DMS53 (cell line): ENCODE measurements at places on chromosomes 12 and 14.
A peak's percentile ranks its signal among the peaks of the same experiment; 100 is the strongest.

DNA sequence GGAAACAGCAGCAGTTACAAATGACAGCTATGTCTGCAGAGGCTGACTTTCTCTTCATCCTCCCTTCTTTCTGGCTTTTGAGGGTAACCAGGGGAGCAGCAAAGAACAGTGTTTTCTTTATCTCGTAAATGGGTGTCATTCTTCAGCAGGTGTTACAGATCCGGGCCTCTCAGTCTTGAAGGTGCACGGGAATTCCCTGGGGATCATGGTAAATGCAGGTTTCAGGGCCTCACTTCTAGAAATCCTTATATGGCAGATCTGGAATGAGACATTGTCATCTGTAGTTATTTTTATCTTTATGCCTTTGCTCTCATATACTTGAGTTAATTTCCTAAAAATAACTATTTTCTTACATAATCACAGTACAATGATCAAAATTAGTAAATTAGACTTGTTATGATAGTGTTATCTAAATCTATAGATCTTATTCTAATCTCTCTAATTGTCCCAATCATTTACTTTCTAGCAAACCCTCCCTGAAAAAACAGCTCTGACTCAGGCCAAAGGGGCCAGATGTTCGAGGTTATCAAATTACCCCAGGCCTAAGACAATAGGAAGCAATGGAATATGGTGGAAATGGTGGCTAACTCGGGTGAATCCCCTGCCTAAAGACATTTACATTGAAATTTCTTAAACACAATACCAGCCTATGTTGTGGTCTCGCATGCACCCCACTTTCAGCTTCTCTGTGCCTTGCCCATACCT lies 145.0 kb downstream of the CAND1 start:
- peak; percentile 17 for DNase-seq

- no peak for DNase-seq
Observed at GRCh38 chr12:110744151-110744571, 1.5 kb upstream of the PPP1CC start.

DNA sequence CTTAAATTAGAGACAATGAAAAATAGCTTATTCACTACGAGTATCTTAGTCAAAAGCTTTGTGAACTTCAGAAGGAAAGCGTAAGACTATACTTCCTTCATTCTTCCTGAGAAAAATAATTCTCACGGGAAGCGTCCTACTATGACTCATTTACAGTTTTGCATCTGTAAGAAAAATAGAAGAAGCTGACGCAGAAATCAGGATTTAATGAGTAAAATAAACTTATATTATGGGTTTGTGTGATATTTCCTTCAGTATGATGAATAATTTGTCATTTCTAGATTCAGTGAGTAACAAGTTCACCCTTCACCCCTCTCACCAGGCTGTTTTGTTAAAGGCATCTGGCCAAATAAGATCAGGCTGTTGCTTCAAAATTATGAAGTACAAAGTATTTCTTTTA lies 17.8 kb upstream of the PDE3A start:
- no peak for DNase-seq

DNA sequence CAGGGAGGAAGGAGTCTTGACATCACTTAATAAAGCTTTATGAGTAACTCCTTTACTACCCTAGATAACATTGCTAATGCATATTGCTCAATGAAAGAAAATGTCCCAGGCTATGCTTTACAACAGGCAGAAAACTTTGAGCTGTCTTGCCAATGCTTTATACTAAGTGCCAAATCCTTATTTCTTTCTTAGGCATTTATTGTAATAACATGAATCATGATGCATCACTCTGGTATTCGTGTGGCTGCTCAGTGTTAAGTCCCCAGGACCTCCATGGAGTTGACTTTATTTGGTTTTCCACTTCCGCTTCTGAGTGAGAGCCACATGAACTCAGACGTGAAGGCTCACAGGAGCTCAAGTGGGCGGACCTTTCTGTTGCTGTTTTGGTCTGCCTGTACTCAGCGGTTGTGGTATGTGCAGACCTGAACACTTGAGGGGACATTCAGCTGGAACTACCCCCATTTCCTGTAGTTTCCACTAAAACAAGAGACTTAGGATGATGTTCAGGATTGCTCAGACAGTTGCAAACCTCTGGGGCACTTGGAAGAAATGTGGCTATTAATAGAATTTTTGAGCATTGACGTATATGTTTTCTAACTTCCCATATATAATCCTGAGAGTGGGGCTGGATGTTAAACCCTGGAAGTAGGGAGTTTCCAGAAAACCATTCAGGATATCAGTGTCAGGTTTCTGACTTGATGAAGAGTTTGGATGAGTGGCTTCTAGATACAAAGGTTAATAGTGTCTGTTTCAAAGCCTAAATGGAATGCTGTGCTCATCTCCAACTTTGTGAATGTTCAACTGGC lies 258.6 kb downstream of the MSRB3 start:
- DNase-seq, result peak; percentile 70

GRCh38 chr12:25725931-25726330 lies 172.8 kb upstream of the LMNTD1 start:
- DNase-seq, result peak; percentile 94

DNA sequence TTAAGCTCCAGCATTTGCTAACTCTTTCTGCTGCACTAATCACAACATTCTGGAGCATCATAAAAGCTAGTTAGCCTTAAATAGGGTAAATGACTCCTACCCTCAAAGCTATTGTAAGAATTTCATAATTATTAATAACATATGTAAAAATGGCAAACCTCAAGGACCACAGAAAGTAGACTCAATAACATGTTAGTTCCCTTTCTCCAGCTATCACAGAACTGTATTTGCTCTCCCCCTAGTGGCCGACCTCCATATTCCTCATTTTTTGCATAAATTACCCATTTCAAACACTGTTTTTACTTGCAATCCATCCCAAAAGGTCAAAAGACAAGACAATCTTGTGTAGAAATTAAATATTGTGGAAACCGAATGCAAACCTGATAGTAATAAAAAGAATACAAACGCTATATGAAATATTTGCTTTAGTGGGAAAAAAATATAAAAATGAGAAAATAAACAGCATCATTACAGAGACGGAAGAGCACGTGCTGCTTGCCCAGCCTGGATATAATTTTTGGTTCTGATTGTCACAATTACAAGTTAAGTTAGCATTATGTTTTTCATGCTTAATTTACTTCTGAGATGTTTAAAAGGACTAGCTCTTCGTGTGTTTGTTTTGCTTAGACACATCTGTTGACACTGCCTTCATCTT lies 97.9 kb downstream of the RERGL start:
- peak; percentile 86 for DNase-seq

DNA sequence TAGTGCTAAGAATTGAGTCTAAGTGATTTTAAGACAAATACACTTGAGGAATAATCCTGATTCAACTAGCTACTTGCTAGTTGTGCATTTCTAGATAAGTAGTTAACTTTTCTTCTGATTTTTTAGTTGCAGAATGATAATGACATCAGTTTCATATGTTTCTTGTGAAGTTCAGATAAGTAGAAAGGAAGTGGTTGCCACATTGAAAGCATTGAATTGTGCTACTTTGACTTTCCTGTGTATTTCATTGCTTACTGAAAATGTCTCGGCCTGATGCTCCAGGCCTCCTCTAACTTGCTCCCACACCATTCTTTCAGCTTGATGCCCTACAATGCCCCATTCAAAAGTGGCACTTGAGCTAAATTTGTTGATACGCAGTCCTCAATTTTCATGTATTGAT lies 980.0 kb downstream of the TMTC2 start:
- DNase-seq, result no peak

DNA sequence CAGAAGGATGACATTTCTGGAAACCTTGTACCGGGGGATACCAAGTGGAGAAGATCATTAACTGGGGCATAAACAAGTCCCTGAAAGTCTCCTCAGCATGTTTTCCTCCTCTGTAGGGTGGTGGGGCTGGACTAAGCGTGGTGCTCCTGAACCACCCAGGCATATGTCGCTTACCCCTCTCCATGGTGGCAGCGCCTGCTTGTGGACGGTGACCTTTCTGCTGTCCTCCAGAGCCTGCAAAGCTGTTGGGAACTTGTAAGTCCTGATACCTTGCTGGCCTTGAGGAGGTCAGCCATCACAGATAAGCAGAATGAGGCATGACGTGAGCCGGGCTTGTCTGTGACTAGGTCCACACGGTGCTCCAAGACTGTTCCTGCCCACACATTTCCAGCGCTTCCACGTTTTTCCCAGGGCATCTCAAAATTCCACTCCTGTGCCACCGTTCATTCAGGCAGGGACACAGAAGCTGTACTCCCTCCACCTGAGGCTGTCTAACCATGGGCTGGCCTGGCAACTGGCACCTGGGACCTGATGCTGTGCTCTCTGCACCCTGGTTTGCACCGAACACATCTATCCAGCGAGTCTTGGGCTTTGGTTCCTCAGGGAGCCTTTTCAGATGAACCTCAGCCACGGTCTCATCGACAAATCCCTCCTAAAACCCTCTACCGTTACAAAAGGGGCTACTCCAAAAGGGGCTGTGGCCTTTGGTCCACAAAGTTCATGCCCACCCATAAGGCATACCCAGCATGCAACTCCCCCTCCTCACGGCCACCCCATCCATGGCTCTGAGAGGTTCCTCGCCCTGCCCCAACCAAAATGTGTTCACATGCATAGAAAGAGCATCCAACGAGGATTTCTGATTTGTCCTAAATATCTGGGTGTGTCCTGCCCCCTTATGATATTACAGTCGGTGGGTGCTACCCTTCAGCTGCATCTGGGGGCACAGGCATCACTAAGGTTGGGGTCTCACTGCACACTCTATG lies 199.6 kb upstream of the DIO3 start:
- no peak for DNase-seq

- DNase-seq, result no peak
Observed at GRCh38 chr14:71694591-71695530, 237.4 kb upstream of the RGS6 start.

- no peak for DNase-seq
Observed at GRCh38 chr12:76312315-76312714, 35.9 kb downstream of the BBS10 start.

DNA sequence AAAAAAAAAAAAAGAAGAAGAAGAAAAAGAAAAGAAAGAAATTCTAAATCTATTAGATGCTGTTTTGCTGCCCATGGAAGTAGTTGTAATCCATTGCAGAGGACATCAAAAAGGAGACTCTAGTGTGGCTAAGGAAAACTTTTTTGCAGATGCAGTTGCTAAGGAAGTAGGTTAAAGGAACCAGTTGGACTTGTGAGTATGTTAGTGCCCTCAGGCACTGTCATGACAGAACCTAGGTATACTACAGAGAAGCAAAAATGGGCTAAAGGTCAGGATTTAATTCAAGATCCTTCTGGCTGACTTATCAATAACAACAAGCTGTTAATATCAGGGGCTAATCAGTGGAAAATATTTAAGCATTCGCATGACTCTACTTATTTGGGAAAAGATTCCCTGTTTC lies 1571.6 kb upstream of the FLRT2 start:
- DNase-seq, result no peak

DNA sequence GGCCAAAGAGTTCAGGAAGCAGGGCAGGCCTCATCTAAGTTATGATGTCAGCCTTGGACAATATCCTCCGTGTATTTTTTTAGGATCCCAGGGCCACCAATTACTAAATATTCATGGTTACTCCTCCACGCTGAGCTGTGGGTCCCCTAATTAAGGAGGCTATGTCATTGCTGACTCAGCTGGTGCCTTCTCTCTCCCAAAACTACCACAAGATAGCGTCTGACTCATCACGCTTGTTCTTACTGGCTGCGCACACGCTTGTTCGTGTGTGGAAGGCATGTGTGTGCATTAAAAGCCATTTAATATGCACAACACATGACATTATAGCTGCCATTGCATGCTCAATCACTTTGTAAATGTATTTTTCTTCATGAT lies 78.3 kb downstream of the GSC start:
- DNase-seq, result no peak

- DNase-seq, result peak; percentile 61
Observed at GRCh38 chr14:50773632-50774541, 57.1 kb downstream of the NIN start.

DNA sequence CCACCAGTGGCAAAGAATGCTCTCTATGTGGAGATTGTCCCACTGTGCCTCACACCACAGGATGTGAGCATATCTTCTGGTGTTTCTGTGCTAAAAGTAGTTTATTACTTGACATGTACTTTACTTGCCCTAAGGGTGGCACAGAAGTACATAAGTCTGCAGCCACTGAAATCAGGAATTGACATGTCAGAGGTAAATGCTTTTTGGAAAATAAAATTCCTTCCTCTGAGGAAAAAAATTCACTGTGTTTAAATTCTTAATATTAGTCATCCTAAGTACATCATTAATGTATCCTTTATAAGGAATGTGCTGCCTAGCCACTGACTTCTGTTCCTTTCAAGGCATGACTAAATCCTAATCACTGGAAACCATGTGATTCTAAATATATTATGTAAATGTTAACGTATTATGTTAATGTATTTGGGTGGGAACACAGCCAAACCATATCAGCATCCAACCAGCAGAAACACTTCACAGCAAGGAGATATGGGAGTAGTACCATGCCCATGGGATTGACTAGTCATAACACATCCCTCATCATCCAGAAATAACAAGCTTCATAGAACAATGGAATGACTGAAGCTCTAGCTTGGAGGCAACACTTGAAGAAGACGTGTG lies 239.7 kb upstream of the PPFIA2 start:
- no peak for DNase-seq

GRCh38 chr14:50541159-50541567 lies 8.8 kb upstream of the MAP4K5 start:
- no peak for DNase-seq

DNA sequence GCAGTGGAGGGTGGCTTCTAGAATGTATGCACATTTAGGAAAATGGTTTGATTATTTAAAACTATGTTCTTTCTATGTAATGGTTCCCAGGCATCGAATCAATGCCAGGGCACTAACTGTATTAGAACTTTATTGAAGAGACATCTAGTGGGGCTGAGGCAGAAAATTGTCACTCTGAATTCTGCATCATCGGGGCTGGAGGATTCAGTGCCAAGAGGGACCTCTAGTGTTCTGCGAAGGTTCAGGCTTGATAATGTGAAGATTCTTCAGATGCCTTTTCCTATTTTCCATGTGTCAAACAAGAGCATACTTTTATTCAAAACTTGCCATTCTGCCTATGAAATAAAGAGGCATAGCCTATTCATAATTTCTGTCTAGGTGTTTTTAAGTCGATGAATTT lies 146.3 kb downstream of the CAND1 start:
- DNase-seq, result peak; percentile 67

DNA sequence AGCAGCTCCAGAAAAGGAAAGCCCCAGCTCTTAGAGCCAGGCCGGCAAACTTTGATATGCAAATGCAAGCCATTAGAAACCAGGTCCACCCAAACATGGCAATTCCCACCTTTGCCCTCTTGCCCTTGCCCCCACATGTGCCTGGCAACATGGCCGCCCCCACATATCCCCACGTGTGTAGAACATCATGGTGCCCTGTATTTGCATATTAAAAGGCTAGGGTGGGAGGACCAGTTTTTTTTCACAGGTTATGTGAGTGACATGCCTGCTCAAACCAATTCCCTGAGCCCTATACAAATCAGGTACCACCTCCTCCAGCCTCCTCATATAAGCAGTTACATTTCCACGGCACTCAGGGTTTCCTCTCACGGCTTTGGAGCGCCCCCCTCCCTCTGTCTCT lies 6.1 kb upstream of the ALDH1L2 start:
- DNase-seq, result no peak

DNA sequence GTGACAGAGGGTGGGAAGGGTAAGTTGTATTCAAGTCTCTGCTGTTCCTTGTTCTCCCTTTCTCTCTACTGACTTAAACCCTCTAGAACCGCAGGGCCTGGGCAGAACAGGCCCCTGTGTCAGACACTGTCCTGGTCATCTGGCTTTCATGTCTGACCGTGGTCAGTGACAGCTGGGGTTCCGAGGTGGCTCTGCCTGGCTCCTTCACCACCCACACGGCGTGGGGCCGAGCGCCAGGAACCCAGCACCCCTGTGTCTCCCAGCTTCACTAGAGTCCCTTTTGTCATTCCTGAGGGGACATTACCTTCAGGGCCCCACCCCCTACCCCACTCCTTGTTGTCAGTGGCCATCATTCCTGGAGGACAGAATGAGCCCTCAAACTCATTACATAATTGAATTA lies 168.9 kb downstream of the ADGRD1 start:
- DNase-seq, result no peak
